Activated CD4-positive, alpha-beta T cell treated with anti-CD3 and anti-CD28 coated beads, Interleukin-2, amount 50 U/mL, for 24 hours (primary cell): ENCODE measurements at places on chromosomes 13 and 19.
A peak's percentile ranks its signal among the peaks of the same experiment; 100 is the strongest.

GRCh38 chr13:100917011-100917410, 242.4 kb upstream of the TMTC4 start:
- DNase-seq: no peak

- no peak for DNase-seq
These were observed 8.2 kb downstream of the ATP11A start for GRCh38 chr13:112697756-112698655.

DNA sequence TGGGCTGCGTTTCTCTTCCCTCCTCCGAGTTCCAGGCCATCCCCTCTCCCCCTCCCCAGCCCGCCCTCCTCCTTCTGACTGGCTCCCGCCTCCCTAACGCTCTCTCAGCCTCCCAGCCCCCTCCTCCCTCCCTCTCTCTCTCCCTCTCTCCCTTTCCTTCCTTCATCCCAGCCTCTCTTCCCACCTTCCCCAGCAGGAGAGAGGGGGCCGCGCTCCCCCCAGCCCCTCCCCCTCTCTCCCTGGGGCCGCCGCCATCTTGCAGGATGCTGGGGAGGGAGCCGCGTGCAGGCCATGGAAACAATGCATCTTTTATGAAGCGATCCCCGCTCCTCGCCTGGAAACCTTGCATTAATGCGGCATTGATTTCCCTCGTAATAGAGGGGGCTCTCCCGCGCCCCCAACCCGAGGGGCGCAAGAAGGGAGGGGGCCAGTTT, 42.6 kb upstream of the ADGRL1 start:
- DNase-seq: peak; percentile 41

DNA sequence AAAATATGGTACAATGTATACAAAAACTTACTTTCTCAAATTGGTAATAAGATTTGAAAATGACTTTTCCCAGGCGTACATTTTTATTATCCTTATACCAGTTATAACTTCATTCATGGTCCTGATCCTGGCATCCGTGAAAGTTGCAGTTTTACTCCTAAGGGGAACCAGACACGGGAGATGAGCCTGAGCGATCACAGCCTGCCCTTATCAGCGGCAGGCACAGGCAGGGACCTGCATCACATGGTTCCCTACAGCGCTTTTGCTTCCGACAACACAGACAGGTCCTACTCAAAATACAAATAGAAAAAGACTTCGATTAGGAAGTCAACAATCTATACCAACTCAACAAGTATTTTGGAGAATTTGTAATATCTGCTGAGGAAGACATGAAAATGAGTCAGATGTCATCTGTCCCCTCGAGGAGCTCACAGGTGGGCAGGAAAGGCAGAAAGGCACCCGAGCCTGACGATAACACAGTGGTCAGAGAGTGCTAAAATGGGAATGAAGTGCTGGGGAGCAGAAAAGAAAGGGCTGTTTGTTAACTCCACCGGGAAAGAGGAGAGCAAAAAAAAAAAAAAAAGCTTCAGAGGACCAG, 93.4 kb downstream of the ABCC4 start:
- DNase-seq: no peak

DNA sequence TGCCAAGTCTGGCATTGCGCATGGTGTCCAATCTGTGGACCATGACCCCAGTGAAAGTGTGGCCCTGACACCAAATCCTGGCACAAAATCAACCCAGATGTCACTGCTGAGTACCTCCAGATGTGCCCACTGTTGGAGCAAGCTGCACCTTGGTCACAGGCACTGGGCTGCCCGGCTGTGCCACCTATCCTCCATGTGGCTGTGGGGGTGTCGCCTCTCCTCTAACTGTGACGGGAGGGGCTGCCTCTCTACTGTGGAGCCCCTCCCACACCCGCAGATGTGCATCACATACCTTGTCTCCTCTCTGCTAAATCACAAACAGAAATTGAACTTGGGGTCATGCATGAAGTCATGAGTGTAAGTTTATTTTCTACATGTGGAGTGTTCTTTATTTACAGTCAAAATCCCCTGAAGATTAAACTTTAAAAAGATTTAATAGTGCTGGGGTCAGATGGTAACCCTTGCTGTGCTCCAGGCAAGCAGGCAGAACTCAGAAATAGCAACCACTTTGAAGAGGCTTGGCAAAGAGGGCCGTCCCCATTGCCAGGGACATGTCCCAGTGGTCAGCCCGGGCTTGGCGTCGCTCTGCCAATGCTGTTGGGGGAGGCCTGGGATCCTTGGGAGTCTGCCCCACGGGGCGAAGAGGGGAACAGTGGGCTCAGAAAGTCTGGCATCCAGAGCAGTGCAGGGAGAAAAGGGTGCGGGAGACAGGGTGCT, 46.4 kb upstream of the ZNF536 start:
- DNase-seq: no peak

- no peak for DNase-seq
These were observed 3.7 kb upstream of the CNN1 start for GRCh38 chr19:11534948-11535347.

DNA sequence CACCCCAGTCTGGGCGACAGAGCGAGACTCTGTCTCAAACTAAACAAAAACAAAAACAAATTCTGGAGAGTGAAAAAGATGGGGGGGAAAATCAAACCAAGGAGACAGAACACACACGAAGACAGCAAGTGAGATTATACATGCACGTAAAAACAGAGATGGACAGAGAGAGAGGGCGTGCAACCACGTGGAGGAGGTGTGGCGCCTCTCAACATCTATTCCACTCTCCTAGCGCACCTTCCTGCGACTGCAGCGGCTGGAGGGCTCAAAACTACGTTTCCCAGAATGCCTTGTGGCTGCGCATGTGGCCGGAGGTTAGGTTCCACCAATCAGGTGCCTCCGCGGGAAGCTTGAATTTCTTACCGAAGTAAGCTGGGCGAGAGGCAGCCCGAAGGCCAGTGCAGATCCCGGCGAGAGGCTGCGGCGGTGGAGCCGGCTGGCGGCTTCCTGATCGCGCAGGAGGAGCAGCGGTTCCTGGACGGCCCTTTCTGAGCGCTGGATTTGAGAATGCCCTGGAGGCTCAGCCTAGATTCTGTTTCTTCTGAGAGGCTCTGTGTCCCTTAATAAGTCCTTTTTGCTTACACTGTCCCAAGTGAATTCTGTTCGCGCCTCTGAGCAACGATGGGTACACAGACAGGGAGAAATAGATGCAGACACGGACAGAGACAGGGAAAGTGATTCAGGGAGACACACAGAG, 13.1 kb upstream of the NANOS2 start:
- peak; percentile 71 for DNase-seq

DNA sequence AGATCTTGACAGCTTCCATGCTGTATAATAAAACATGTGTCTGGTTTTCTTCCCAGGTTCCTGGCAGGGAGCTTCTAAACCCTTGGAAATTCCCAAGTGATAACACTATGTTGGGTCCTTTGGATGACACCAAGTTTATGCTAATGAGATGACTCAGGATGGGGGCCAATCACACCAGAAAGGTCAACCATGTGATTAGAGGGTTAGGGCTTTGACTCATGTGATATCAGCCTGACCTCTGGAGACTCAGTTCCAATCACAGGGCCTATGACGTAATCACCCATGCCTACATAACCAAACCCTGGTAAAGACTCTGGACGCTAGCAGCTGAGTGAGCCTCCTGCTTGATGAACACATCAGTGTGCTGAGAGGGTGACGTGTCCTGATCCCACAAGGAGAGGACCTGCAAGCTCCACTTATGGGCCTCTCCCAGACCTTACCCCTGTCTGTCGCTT, 203.6 kb downstream of the DCLK1 start:
- no peak for DNase-seq

- no peak for DNase-seq
These were observed 108.2 kb downstream of the DACH1 start for GRCh38 chr13:71758828-71759227.

DNA sequence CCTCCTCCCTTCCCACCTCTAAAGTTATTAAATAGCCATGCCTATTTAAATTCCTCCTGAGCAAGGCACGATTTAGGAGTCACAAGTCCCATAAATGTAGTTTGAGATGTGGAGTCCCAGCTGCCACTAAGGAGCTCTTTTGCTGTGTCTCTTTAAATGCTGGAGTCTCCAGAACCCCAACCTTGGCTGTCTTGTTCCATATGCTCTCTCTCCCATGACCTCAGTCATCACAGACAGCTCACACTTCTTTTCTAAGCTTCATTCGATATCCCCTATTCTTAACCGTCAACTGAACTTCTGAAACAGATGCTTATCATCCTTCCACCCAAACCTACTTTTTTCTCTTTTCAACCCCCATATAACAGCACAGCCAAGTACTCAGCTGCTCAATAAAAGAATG, 197.1 kb downstream of the VWA8 start:
- DNase-seq: no peak

DNA sequence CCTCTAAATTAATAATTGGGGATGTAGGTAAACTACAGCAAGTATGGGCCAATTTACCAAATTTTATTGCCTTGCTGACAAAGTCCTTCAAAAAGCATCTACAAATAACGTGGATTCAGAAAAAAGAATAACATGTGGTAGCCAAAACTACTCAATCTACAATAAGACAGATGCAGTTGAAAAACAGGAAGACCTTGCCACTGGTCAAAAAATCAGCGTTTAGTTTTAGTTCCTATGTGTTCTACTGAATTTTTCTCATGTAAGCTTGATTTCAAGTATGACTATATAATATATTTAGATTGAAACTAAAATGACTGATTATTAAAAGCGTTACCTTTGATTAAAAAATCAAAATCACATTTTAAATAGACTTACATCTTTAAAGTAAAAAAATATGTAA, 1317.6 kb downstream of the PCDH9 start:
- no peak for DNase-seq

- no peak for DNase-seq
These were observed 6.5 kb downstream of the KCNN4 start for GRCh38 chr19:43774103-43774939.

DNA sequence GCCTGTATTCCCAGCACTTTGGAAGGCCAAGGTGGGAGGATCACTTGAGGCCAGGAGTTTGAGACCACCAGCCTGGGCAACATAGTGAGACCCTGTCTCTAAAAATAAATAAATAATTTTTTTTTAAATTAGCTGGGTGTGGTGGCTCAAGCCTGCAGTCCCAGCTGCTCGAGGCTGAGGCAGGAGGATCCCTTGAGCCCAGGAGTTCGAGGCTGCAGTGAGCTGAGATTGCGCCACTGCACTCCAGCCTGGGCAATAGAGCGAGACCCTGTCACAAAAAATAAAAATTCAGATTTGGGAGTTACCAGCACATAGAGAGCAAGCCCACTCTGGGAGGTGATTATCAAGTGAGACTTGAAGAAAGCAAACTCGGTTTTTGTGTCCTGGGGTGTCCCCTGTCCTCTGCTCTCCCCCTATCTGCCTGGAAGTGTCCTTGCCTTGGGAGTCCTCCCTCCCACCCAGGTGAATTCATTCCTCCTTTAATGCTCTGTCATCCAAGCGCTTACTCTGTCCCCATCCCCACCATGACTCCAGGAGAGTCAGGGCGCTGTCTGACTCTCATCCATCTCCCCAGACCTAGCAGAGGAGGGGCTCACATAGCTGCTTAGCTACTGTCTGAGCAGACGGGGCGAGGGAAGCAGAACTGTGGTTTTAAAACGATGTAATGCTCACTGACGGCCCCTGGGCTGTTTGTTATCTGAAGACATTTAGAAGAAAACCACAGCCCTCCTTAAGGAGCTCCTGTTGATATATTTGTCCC, 146.8 kb downstream of the STK24 start:
- DNase-seq: no peak

- DNase-seq: no peak
These were observed 374.0 kb downstream of the IRS2 start for GRCh38 chr13:109412283-109412901.

GRCh38 chr19:32909257-32909656, 39.7 kb upstream of the SLC7A9 start:
- DNase-seq: no peak

DNA sequence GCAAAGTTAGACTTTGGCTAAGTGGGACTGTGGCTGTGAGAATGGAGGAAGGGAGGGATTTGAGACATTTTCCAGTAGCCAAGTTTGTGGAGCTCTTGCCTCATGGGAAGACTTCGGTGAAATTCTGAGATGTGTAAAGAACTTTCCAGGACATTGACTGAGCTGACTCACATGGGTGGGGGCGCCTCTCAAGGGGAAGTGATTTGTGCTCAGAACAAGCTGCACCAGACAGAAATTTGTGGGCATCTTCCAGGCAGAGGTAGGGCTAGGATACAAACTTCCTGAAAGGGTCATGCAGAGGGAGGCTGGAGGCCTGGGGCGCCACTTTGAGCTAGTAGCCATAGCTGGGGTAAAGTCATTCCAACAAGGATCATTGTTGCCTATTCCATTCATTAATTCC, 9.8 kb upstream of the SIGLEC10 start:
- no peak for DNase-seq

DNA sequence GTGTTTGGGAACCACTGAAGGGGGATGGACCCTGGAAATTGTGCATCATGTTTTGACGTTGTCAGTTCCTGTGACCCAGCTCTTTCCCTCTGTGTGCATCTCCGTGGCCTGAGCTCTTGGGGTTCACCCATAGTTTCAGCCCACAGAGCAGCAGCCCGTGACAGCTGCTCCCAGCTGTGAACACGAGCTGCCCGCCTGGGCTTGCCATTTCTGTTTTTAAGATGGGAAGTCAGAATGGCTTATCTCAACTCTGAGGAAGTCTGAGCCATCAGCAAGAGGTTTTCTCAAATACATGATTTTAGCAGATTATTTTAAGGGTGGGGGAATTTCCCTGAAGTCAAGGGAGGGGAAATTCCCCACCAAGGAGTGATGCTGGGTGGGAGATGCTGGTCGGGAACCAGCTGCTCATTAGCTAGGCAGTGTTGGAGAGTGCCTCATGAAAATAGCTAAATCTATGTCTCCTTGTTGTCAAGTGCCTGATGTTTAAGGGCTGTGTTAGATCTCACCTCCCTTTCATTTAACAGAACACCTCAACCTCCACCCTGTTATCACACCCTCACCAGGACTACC, 34.8 kb upstream of the C1QTNF9 start:
- DNase-seq: peak; percentile 39

DNA sequence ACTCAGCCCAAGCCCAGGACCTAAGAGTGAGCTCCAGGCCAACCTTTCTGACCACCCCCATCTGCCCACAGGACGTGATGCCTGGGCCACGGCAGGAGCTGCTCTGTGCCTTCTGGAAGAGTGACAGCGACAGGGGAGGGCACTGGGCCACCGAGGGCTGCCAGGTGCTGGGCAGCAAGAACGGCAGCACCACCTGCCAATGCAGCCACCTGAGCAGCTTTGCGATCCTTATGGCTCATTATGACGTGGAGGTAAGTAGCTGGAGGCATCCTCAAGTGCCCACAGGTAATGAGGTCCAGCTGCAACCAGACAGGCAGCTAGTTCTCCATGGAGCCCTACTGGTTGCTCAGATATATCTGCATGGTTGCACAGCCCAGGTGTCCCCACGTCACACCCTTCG, 14.8 kb downstream of the DDX39A start:
- DNase-seq: no peak

- no peak for DNase-seq
These were observed 28.9 kb downstream of the SOX21 start for GRCh38 chr13:94683409-94683808.
